ENCODE measurements at places on chromosomes 12 and 14.

DNA sequence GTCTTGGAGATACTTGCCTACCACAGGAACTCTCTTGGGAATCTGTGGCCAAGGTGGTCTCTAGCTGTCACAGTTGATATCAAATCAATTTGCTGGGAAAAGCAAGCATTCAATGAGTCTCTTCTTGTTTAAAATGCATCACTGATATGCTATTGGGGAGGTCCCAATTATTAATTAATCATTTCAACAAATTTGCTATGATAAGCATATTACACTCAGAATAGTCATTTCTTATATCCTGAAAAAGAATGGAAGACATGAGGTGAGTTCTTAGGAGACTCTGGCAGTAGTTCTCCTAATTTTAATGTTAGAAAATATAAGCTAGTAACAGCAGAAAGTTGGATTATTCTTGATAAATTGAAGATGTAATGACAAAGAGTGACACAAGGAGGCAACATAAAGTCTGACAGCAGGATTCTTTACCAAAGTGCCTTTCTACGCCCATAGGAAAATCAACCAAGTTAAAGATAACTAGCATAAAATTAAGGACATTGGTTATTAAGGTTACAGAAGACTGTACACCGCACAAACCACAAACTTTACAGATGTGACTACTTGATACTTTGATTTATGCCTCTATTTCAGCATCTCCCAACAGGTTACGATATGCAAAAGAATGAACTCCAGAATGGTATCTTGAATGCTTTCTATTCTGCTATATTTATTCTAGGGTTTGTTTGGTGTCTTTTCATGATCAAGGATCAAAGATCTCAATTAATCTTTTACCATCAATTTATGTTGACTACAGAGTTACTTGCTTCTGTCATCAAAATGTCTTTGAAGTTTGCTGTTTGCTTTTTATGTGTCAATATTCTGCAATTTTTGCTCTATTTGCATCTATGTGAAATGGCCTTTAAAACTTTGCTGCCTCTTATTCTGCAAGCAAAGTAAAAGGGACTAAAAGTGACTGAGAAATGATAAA is 349.6 kb upstream of the CLEC14A start:
- no peak for DNase-seq

GRCh38 chr14:39666386-39666785 is 234.2 kb upstream of the FBXO33 start:
- DNase-seq = no peak

- no peak for DNase-seq
These were observed 44.8 kb downstream of the RHOJ start for GRCh38 chr14:63249092-63249491.

DNA sequence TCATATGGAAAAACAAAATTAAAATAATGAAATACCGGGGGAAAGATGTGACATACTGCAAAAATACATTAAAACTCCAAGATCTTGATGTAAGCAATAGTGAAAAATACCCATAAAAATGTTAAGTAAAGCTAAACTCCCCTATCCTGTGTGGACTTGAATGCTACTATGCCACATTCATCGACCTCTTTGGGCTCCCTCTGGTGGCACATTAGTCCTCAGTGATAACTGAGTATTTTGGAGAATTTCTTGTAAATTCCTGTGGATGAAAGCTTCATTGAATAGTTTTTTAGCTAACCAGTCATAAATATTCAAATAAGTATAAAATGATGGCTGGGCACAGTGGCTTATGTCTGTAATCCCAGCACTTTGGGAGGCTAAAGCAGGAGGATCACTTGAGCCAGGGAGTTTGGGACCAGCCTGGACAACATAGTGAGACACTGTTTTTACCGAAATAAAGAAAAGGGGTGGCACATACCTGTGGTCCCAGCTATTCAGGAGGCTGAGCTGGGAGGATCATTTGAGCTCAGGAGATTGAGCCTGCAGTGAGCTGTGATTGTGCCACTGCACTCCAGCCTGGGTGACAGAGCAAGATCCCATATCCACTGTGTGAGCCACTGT is 42.4 kb upstream of the SGPP1 start:
- DNase-seq = peak; percentile 67

- no peak for DNase-seq
These were observed 154.8 kb downstream of the PRKCH start for GRCh38 chr14:61476105-61476753.

- DNase-seq = no peak
These were observed 21.8 kb downstream of the ZC2HC1C start for GRCh38 chr14:75091251-75091650.

DNA sequence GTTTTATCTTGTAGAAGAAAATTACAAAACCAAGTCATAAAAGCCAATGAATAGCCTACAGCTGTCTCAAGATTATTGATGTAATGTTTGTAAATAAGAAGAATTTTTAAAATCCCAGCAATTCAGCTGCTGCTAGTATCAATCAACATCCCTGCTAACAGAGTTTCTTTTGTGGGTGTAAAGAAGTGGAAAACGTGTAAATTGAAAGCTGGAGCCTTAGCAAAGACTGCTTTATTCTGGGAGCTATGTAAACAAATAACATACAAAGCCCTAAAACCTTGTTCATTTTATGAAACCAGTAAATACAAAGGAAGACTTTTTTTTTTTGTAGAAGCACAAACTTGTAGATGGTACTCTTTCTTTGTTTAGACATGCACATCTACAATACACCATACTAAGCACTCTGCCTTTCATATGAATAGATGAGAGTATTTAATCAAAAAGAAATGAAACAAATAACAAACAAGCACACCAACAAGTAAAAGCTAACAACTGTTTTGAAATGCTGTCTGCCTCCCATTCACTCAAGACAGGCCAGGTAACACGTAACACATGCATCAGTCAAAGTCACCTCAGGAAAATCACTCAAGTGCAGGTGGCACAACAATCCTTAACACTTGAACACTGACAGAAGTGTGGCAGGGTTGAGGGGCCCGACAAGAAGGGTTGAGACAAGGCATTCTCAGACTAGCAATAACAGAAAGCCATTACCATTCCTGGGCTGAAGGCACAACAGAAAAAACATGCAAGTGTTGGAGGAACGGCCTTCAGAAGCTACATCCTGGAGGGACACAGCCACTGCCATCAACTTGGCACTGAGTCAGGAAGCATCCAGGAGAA is 1364.0 kb upstream of the SEL1L start:
- no peak for DNase-seq

DNA sequence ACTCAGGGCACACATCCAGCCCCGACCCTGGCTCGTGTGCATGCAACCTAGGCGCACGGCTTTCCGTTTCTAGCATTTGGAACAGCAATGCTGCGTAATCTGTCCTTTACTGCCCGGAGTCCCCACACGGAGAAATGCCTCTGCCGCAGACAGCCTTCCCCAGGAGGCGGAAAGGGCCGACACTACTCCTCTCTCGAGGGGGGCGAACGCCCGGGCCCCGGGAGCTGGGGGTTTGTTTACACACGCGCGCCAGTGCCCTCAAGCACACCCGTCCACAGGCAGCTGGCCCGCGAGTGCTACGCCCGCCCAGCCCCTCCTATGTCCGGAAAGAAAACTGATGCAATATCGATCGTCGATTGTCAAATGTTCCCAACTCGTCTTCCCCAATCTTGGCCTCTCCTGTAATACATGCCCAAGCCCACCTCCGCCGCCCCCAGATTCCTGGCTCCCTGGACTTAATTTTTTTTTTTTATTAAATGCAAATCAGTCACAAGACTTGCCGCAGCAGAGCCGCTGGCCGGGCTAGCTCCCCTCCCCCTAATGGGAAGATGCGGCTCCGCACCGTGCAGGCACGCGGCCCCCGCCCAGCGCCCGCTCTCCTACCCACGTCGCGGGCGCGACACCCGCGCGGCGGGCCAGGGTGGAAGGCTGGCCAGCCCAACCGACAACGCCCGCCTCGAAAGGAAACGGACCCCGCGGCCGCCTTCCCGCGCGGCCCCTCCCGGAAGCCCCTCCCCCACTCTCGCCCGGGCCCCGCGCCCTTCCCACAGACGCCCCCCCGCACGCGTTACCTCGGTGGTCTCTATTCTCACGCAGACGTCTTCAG is 642 bp downstream of the SLC38A2 start:
- peak; percentile 81 for DNase-seq

Measured in suppressor macrophage treated with lipopolysaccharide for 4 hours (primary cell).